ENCODE measurements at places on chromosomes 6 and 20.

GRCh38 chr6:70622461-70622860 is 45.2 kb upstream of the SMAP1 start:
- no peaks in the 10 kb centered on the region for H3K4me1 ChIP-seq
- no peaks in the 10 kb centered on the region for H3K27me3 ChIP-seq
- no peak for DNase-seq
- no peaks in the 10 kb centered on the region for H3K36me3 ChIP-seq
- no peak overlapping the region for H3K27ac ChIP-seq
- no peak overlapping the region for H3K4me3 ChIP-seq

DNA sequence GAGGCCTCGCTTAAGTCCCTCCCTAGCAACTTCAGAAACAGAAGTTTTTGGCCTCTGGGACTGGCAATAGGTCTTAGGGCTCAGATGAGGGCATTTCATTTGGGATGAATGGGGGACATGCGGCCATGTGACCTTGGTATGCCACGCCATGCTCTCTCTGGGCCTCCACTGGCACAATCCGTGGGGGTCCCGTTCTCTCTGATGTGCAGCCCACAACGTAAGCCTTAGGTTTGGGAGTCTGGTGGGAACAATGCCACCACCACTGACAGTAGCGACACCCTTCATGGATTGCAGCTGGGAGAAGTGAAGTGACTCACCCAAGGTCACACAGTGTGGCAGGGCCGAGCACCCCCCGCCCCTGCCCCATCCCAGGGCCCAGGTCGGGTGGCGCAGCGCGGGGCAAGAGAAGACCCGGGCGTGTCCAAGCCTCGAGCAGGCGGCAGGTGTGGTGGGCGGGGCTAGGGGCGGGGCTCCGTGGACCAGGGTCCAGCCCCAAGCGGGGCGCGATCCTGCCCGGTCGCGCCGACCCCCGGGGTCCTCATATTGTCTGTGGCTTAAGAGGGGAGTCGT is 864 bp upstream of the CEBPB start:
- peak overlapping the region; percentile 93 for H3K27ac ChIP-seq
- no peaks in the 10 kb centered on the region for H3K27me3 ChIP-seq
- no peak for DNase-seq
- no peaks in the 10 kb centered on the region for H3K4me1 ChIP-seq
- H3K4me3 ChIP-seq = peak overlapping the region; percentile 91

DNA sequence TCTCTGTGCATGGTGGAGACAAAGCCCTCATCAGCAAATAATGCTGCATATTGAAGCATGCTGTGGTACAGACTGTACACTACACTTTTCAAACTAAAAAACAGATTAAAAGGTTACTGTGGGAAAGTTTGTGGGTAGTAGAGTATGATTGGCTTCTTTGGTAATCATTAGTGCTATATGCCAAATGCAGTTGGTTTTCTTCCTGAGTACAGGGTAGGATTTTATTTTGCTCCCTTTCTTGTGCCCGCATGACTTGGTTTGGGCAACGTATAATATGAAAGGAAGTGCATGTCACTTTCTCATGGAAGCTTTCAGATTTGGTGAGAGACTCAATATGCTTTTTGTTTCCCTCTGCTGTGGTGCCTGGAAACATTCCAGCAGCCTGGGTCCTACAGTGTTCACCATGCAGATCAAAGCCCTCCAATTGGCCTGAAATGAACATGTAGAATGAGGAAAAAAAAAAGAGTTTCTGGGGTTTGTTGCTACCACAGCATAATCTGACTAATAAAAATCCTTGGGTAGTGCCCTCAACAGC is 270.7 kb upstream of the ADGRB3 start:
- H3K4me1 ChIP-seq = no peaks in the 10 kb centered on the region
- H3K4me3 ChIP-seq = no peak overlapping the region
- no peak for DNase-seq

GRCh38 chr6:36686668-36687513 is 8.4 kb downstream of the CDKN1A start:
- H3K36me3 ChIP-seq = peaks cover 51% of the 10 kb centered on the region
- no peak for DNase-seq
- no peak overlapping the region for H3K27ac ChIP-seq
- no peaks in the 10 kb centered on the region for H3K27me3 ChIP-seq

DNA sequence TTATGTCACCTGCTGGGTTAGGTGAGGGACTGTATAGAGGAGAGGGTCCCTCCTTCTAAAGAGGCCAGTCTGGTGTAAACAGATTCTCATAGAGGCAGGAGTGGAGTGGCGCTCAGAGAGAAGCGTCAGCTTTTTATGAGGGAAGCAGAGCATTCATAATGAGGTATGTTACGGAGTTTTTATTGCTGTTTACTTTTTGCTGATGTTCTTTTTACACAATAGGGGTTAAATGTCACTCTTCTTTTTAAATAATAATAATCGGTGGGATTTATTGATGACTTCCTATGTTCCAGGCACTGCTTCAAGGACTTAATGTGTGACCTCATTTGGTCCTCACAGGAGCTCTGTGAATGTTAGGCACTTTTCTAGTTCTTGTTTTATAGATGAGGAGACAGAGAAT is 79.9 kb downstream of the L3MBTL3 start:
- no peaks in the 10 kb centered on the region for H3K36me3 ChIP-seq
- H3K4me1 ChIP-seq = no peaks in the 10 kb centered on the region
- H3K27ac ChIP-seq = no peak overlapping the region

DNA sequence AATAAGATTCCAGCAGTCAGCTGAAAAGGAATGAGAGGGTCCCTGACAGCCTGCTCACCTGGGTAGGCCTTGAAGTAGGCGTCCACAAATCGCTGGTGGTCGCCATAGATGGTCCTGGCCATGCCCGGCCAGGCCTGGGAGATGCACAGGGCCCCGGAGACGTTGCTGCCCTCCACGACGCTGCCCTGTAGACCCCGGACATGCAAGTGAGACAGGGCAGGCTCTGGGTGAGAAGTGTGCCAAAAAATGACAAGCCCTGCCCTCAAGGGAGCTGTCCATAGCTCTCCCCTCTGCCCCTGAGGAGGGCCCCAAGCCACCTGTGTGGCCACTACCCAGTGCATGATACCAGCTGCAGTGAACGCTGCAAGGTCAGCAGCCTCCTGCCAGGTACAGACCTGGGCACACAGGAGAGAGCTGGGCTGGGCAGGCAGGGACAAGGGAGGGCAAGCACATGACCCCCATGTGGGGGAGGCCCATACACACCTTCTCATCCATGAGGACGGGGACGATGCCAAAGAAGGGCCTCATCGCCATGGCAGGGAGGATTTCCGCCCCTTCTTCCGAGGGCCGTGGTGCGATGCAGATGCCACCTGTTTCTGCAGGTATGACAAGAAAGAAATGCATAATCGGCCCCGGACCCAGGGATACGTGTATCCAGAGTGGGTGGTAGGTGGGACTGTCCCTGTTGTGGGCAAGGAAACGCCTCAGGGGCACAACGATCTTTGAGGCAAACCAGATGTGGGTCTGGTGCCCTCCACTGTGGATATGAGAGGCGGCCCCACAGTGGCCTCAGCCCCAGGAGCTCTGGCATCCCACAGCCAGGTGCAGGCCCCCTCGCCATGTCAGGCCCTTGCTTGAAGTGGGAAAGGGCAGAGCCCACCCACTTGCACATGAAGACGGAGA is 21.2 kb upstream of the APMAP start:
- H3K27me3 ChIP-seq = no peaks in the 10 kb centered on the region
- no peak overlapping the region for H3K27ac ChIP-seq
- DNase-seq = peak; percentile 56
- peaks cover 17% of the 10 kb centered on the region for H3K4me1 ChIP-seq
- H3K4me3 ChIP-seq = no peak overlapping the region

GRCh38 chr6:46287681-46288080 is 116.9 kb upstream of the ENPP5 start:
- H3K4me1 ChIP-seq = peaks cover 20% of the 10 kb centered on the region
- H3K27me3 ChIP-seq = no peaks in the 10 kb centered on the region
- no peak overlapping the region for H3K4me3 ChIP-seq
- no peaks in the 10 kb centered on the region for H3K36me3 ChIP-seq

DNA sequence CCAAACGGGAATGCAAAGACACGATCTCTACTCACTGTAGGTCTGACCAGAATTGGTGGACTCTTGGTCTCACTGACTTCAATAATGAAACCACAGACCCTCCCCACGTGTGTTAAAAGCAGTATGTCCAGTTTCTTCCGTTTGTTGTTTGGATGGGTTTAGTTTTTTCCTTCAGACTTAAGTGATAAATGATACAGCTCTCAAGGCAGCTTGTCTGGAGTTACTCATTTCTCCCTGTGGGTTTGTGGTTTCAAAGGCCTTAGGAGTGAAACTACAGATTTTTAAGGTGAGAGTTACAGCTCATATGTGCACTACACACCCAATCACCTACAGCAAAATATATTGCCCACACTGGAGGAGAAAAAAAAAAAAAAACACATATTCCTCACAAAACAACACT is 86.7 kb upstream of the STMND1 start:
- DNase-seq = no peak
- no peak overlapping the region for H3K4me3 ChIP-seq
- H3K36me3 ChIP-seq = no peaks in the 10 kb centered on the region
- no peak overlapping the region for H3K27ac ChIP-seq
- peaks cover 12% of the 10 kb centered on the region for H3K4me1 ChIP-seq

DNA sequence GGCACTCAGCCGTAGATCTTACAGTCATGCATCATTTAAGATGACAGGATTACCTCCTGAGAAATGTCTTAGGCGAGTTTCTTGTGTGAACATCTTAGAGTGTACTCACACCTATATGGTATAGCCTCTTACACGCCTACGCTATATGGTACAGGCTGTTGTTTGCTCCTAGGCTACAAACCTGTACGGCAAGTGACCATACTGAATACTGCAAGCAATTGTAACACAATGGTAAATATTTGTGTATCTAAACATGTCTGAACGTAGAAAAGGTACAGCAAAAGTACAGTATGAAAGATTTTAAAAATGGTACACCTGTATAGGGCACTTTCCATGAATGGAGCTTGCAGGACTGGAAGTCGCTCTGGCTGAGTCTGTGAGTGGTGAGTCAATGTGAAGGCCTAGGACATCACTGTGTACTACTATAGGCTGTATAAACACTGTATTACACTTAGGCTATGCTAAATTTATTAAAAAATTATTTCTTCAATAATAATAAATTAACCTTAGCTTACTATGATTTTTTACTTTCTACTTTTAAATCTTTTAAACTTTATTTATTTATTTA is 541 bp upstream of the IL20RA start:
- no peaks in the 10 kb centered on the region for H3K36me3 ChIP-seq
- no peaks in the 10 kb centered on the region for H3K4me1 ChIP-seq
- no peak overlapping the region for H3K4me3 ChIP-seq
- H3K27ac ChIP-seq = no peak overlapping the region

- peaks cover 49% of the 10 kb centered on the region for H3K4me1 ChIP-seq
- H3K4me3 ChIP-seq = peak overlapping the region; percentile 64
- no peaks in the 10 kb centered on the region for H3K27me3 ChIP-seq
Measured at GRCh38 chr6:31737315-31737990, 1.1 kb upstream of the CLIC1 start.

- DNase-seq = no peak
- no peak overlapping the region for H3K27ac ChIP-seq
- no peak overlapping the region for H3K4me3 ChIP-seq
- no peaks in the 10 kb centered on the region for H3K4me1 ChIP-seq
- no peaks in the 10 kb centered on the region for H3K36me3 ChIP-seq
Measured at GRCh38 chr6:1088492-1089001, 223.4 kb upstream of the FOXQ1 start.

All from sigmoid colon (tissue), 7 donors.